ENCODE measurements at places on chromosomes 11 and 22. TPM values are rescaled to one million over a fixed set of nuclear protein-coding genes. Genes with fewer than 3 reads are reported as not detected.
A peak's percentile ranks its signal among the peaks of the same experiment; 100 is the strongest.

DNA sequence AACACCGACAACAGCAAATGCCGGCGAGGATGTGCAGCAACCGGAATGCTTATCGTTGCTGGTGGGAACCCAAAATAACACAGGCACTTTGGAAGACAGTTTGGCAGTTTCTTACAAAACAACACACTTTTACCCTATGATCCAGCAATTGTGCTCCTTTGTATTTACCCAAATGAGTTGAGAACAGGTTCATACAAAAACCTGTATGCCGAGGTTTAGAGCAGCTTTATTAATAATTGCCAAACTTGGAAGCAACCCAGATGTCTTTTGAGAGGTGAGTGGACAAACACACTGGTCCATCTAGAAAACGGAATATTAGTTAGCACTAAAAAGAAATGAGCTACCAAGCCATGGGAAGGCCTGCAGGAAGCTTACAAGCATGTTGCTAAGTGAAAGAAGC lies 118.9 kb downstream of the CTTN start:
- peak; percentile 3 for DNase-seq

- DNase-seq, result no peak
These were observed 7.0 kb downstream of the SERHL2 start for GRCh38 chr22:42560781-42561180.

DNA sequence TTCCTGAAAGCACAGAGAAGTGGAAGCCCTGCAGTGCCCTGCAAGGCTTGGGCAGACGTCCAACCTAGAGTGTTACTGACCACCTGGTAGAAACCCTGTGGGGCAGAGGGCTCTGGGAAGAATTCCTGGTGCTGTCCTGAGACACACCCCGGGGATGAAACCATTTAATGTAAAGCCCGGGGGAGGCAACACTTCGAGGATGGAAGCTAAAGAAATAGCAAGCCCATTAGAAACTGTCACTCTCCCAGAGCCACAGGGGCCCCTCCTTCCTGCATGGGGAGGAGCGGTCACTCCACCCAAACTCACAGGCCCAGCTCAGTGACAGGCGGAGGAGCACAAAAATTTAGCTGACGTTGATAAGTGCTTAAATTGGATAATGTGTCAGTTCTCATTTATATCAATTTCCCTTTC lies 57.6 kb downstream of the NRXN2 start:
- no peak for DNase-seq

DNA sequence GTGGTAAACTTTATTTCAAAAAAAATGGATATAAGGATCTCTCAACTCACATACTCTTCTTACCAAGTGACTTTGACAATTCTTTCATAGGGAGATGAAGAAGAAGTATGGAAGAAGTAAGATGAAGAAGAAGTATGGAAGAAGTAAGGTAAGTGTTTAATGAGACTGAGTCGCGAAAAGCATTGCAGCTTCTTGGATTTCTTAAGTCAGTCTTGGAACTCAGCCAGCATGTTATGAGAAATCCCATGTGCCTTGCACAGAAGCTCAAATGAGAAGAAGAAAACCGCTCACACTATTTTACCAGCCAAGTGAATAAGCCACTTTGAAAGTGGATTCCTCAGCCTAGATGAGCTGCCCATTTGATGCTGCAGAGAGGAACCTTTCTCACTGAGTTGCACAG lies 332.0 kb upstream of the CCDC179 start:
- no peak for DNase-seq

- DNase-seq, result peak; percentile 32
These were observed 50.7 kb downstream of the TP53I11 start for GRCh38 chr11:44899959-44900358.

GRCh38 chr11:129699711-129700304 lies 115.8 kb upstream of the TMEM45B start:
- no peak for DNase-seq

- DNase-seq, result no peak
These were observed 113.5 kb downstream of the SLC1A2 start for GRCh38 chr11:35305670-35306382.

- no peak for DNase-seq
These were observed 31.6 kb downstream of the C11orf91 start for GRCh38 chr11:33668951-33669596.

- no peak for DNase-seq
These were observed 25.8 kb downstream of the RSPH14 start for GRCh38 chr22:23115825-23116494.

DNA sequence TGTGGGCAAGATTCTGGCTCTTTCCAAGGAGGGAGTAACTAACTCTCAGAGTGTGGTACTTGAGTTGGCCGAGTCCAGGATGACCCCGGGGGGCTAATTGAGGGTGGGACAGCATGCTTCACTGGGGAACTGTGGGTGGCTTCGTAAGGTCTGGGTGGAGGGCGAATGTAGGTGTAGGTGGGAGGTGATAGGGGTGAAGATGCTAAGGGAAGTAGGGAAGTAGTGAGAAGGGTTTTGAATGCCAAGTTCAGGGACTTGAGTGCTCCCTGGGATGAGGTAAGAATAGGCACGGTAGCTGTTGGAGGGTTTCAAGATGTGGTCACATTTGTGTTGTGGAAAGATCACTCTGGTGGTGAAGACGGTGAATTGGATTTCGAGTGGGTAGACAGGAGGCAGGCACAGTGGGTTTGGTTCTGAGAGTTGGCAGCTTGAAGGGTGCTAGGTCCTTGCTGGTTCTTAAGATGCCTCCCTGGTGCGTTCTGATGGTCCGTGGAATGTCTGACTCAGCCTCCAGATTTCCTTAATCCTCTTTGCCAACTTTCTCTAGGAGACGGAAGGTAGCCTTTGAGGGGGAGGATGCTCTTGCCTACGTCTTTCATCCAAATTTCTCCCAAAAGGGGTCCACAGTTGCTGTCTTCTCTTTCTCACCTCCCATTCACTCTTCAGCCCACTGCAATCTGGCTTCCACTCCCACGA lies 2.5 kb upstream of the DNAL4 start:
- no peak for DNase-seq

DNA sequence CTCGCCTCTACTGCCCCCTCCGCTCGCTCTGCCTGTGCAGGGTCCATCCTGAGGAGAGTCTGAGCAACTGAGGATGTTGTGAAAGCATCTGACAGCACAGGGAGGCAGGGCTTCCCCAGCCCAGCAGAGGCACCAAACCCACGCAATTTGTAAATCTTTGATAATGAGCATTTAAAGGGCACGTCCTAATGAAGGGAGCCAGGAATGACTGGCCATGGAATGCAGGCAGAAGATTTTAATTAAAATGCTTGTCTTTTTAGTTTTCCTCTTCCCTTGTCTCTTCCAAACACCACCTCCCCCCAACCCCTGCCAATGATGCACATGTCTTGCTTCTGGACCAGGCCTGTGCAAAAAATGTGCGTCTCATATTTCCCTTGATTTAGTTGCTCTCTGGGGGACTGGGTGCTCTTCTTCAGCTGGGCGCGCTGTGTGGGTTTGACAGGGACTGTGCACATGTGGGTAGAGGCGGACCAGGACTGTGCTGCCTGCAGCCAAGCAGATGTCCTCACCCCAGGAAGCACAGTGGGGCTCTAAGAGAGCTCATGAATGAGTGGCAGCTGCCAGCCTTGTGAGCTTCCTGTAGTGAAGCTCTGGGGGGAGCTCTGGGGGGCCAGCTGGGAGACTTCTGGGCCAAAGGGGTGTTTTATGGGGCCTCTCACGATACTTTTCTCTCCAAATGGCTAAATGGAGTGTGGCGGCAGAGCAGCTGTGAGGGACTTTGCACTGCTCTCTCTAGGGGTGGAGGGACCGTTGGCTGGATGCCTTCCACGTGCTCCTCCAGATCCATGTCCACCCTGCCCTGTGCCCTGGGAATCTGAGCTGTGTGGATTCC lies 273.5 kb downstream of the ST3GAL4 start:
- no peak for DNase-seq

- DNase-seq, result no peak
These were observed 185.7 kb downstream of the BLID start for GRCh38 chr11:121930004-121930965.

DNA sequence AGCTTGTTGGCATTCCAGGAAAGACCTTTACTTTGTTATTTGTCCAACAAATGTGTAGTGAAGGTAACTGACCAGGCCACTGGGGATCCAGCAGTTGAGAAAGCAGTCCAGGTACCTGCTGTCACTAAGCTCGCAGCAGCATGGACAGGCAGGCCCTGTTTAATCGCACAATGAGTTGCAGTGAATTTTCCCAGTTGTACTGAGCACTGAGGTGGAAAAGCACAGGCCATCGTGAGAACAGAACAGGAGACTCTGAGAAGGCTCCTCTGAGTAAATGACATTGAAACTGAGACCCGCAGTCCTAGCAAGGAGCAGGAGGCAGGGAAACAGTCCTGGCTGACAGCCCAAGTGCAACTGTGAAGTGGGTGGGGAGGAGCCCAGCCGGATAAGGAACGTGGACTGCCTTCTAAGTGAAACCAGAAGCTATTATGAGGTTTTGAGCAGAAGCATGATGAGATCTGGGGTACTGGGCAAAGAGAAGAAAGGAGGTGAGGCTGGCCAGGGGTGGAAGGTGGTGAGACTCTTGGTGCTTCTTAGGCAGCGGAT lies 39.8 kb upstream of the CDON start:
- peak; percentile 73 for DNase-seq

DNA sequence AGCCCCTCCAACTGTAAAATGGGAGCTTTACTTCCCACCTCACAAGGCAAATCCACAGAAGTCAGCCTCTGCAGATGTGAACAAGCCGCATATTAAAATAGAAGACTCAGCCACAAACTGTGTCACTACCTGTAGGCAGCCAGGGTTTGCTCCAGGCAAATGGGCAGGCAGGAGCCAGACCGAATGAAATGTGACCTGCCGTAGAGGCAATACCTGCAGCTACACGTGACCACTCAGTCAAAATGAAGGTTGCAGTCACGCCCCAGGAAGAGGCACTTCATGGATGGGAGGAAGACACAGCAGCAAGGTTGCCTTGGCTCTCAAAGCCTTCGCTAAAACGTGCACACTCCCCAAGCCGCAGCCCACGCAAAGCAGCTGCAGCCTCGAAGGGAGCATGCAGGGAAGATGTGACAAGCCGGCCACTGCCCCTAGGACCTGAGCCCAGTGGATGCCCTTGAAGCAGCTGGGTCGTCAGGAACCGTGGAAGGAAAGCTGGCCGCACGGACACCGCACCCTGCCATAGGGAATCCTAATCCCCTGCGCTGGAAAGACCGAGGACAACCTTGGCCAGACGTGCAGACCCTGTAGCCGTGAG lies 53.1 kb downstream of the SHANK2 start:
- DNase-seq, result no peak

- peak; percentile 6 for DNase-seq
These were observed 27.5 kb downstream of the OSBPL5 start for GRCh38 chr11:3137486-3138177.

DNA sequence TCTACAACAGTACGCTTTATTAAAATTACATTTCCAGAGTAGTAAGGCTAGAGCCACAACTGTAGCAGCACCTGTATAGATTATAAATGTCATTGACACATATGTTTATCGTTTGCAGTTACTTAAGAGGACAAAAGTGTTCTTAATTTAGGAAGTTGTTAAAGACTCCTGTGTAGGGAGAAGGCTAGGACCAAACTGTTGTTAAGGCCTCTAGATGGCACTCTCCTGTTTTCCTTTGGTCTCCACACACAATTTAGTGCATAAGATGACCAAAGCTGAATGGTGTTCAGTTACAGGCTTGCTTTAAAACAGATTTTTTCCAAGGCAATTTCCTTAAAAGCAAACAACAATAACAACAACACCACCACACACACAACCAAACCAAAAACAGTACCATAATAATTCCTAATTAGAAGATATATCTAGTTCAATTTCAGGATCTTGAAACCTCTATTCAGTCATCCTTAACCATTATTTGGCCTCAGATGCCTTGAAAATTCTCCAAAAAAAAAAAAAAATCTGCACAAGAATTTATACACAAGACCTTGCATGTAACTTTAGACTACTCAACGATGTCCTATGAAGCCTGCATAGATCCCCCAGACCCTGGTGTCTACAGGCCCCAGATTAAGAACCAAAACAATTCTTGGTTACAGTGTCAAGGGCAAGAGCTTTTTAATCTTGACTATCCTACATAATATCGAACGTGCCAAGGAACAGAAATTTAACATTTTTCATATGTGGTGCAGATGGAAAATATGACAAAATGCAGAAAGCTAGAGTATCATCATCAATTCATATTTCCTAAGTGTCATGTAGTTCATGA lies 42.6 kb upstream of the APOA1 start:
- DNase-seq, result no peak

- no peak for DNase-seq
These were observed 147.1 kb downstream of the CHST1 start for GRCh38 chr11:45518141-45518832.

GRCh38 chr11:66190786-66191185 lies 77.7 kb upstream of the RAB1B start:
- no peak for DNase-seq

DNA sequence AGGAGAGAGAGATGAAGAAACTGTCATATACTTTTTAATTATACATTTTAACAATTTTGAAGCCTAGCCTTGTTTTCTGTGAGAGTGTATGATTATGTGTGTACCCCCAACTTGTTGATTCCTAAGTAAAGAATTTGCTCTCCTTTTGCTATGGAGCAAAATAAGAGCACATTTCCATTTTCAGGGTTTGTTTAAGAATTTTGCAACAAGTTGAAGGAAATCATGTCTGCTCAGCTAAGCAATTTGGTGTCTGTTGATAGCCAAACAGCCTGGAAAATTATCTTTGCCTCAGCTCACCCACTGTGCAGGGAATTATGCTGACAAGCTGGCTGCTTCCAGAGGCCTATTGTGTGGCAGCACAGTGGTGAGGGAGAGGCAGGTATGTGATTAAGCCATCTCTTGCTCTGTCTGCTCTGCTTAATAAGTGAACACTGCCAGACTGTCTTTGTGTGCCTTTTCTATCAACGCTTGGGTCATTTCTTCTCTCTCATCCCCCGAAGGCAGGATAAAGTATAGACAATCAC lies 135.1 kb upstream of the TTC12 start:
- DNase-seq, result no peak

DNA sequence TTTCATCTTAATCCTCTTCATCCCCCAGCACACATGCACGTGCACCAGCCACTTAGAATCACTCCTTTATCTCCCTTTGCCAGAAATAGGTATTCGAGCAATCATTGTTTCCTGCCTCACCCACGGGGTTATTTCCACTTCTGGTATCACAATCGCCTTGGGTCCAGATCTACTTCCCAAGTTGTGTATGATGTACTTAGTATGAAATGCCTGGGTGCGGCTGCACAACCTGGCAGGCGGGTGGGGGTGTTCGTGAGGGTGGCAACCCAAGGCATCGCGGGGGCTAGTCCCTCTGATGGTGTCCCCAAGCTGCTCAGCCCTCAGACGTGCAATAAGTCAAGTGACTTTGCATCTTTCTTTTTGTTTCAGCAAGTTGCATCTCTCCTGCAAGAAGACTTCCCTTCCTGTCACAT lies 475.6 kb downstream of the MIAT start:
- no peak for DNase-seq

The RAB36 gene
- total RNA-seq, result 1.8 TPM

The LARGE2 gene
- not detected for total RNA-seq

The KCNQ1 gene
- total RNA-seq, result 37.7 TPM

The IZUMO1R gene
- not detected for total RNA-seq

The RCOR2 gene
- 10.1 TPM for total RNA-seq

The CLDN5 gene
- 12.8 TPM for total RNA-seq

The PNPLA3 gene
- 0.15 TPM for total RNA-seq

The TUB gene
- 28.4 TPM for total RNA-seq

The SREBF2 gene
- total RNA-seq, result 111 TPM

The RASSF7 gene
- 6.3 TPM for total RNA-seq

The ZNF214 gene
- total RNA-seq, result 2.1 TPM

The PHLDB1 gene
- 136 TPM for total RNA-seq

The PIM3 gene
- total RNA-seq, result 39.9 TPM
